ENCODE measurements at places on chromosomes 11 and 22.

DNA sequence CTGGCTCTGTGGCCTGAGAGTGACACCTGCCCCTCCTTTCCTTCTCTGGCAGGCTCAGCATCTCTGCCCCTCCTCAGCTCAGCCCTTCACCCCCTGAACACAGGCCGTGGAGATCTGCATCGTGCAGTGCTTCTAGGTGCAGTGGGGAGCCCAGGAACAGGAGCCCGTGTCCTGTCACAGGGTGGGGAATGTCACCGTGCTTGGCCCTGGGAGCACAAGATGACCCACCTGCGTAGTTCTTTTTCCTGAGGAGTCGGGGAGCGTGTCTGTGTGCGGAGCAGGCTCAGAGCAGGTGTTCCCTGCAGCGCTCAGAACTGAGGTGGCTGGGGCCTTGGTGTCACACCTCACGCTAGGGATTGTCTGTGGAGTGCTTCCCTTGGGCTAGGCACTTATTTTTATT lies 10.6 kb downstream of the TBC1D22A start:
- no peak for DNase-seq

DNA sequence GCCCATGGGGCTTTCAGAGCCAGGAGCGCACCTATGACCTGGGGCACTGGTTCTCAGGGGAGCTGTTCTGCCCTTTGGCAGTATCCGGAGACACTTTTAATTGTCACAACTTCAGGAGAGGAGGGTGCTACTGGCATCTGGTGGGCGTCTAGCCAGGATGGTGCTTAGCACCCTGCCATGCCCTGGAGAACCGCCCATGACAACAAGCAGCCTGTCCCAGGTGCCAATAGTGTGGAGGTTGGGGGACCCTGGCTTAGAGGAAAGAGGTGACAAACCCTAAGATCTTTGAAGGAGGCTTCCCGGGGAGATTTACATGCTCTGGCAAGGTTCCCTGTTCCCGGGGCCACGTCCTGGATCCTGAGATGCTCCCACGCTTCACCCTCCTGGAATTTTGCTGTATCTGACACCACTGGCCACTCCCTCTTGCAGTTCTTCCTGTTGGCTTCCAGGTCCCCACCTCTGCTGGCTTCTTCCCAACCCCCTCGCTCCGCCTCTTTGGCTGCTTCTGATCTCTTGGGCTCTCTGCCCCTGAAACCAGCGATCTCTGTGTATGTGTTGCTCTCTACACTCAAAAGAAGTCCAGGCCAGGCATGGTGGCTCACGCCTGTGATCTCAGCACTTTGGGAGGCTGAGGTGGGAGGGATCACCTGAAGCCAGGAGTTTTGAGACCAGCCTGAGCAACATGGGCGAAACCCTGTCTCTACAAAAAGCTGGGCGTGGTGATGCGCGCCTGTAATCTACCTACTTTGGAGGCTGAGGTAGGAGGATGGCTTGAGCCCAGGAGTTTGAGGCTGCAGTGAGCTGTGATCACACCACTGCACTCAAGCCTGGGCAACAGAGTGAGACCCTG lies 31.1 kb downstream of the FADS3 start:
- peak; percentile 75 for DNase-seq

- DNase-seq = no peak
These were observed 15.4 kb upstream of the TBCEL start for GRCh38 chr11:121008551-121008950.

GRCh38 chr11:97764605-97765004 lies 1256.1 kb upstream of the CNTN5 start:
- no peak for DNase-seq

DNA sequence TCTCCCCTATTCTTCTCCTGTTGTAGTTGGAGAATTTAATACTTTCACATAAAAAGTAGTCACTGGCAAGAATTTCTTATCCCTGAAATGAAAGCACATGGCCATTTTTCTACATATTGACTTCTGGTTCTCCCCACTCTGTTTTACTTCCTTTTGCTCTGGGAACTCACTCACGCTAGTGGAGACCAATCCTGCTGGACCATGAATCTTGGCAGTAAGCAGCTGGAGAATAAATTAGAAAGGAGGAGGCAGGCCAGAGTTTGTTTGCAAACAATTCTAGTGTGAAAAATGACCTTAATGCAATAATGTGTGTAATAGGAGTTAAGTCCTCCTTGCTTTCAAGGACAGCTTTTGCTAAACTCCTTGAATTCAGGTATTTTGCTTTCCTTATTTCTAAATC lies 412.3 kb upstream of the CHORDC1 start:
- DNase-seq = no peak

- no peak for DNase-seq
These were observed 220.5 kb upstream of the PITPNB start for GRCh38 chr22:28139516-28139915.

DNA sequence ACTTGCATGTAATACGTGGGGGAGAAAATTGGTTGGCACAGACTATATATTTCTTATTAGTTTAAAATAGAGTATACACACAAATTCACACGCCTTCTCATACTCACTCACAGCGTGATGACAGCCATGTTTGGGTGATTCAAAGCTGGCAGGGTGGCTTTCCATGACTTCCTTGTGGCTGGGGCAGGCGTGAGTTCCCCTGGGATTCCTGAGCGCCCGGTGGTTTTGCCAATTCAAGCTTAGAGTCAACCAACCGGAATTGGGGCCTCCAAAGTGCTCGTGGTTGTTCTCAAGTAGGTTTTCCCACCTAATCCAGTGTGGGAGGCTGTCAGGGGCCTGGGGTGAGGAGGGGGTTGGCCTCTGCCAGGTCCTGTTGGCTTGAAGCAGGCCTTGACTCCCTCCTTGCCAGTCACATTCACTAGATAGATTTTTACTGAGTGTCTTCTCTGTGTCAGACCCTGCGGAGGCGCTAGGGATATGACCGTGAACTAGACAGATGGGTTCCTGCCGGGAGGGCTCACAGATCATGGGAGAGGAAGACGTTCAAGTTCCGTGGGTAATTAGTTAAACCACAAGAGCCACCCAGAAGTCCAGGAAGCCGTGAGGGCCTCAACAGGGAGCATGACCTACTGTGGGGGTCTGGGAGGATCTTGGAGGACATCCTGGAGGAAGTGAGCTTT lies 11.5 kb downstream of the PKNOX2 start:
- no peak for DNase-seq

GRCh38 chr11:14322510-14322909 lies 36.5 kb downstream of the RRAS2 start:
- no peak for DNase-seq

GRCh38 chr11:62540804-62541701 lies 5.6 kb downstream of the AHNAK start:
- DNase-seq = no peak

DNA sequence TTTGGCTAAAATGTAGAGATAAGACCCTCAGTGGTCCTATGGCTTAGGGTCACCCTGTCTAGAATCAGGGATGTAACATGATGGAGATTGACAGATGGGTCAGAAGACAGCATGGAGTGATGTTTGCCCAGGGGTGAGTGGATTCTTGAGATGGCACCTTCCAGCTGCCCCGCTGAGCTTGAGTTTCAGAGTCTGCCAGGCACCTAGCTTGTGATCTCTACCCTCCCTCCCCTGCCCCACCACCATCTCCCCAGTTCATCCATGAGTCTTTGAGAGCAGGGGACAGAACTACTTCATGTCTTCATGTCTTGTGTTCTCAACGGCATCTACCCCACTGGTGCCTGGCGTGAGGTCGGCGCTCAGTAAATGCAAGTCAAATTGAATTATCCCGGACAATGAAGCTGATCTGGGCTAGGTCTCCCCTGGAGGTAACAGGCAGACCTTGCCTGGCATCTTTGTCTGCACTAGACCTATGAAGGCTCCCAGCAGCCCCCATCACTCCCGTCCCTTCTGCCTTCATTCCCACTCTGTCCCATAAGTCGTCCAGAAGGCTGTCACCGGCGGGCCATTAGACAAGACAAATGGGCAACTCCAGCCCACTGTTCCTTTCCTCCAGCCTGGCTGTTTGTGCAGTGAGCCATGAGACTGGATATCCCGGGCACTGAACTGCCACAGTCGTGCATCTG lies 239.2 kb upstream of the TBCEL start:
- no peak for DNase-seq

DNA sequence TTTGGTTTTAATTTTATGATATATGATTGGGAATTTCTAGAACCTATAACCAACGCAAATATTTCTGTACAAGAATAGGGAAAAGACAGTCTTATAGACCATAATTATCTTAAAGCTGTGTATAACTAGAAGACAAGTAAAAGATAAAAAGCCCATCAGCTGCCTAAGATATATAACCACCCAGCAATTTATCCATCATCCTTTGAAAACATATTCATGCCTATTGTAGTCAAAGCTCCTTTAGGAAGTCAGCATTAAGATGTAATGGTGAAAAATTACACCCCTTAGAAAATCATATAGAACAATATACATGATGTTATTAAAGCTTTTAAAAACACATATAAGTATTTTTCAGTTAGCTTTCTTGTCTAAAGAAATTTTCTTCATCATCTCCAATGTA lies 46.4 kb downstream of the ELP4 start:
- no peak for DNase-seq

DNA sequence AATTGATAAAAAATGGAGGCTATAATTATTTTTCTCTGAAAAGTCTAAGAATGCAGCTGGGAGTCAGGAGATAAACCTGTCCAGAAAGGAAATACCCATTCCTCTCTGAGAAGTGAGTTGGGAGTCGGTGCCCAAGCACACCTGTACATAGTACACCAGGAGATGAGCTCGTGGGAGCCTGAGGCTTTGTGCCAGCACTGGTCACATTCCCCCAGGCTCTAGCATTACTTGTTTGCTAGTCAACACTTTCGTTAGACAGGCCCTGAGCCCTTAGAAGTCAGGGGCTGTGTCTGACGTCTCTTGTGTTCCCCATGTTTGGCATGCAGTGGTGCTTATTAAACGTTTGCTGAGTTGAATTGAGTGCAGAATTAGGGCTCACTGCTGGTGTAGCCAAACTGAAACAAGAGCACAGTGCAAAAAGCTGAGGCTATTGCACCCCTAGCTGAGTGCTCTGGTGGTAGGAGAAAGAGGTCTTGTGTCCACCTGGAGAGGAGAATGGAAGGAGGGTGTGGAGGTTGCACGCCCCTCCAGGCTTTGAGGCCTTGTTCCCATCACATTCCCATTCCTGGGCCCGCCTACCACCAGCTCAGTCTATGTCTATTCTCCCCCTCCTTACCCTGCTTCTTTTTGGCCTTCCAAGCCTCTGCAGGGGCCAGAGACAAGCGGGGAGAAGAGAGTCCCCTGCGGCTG lies 6.8 kb downstream of the ROBO4 start:
- no peak for DNase-seq

- no peak for DNase-seq
These were observed 68.8 kb downstream of the PRDM11 start for GRCh38 chr11:45215098-45215865.

DNA sequence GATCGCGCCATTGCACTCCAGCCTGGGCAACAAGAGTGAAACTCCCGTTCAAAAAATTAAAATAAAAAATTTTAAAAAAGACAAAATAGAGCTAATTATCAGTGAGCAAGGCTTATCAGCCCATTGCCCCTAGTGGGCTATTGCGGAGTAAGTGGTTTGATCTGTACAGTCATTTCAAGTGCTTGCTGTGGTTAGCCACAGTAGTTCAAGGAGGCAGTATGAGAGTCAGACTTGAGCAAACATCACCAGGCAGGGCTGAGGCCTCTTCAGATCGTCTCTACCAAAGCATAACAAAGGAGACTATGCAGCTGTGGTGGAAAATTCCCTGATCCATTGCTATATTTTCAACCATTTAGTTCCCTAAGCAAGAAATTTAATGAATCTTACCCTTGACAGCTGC lies 4.3 kb upstream of the SBF2 start:
- no peak for DNase-seq

GRCh38 chr22:17172029-17172833 lies 13.2 kb upstream of the HDHD5 start:
- no peak for DNase-seq

GRCh38 chr11:843818-844692 lies 1.4 kb downstream of the TSPAN4 start:
- peak; percentile 68 for DNase-seq

GRCh38 chr22:43408009-43408408 lies 3.8 kb upstream of the MPPED1 start:
- no peak for DNase-seq

DNA sequence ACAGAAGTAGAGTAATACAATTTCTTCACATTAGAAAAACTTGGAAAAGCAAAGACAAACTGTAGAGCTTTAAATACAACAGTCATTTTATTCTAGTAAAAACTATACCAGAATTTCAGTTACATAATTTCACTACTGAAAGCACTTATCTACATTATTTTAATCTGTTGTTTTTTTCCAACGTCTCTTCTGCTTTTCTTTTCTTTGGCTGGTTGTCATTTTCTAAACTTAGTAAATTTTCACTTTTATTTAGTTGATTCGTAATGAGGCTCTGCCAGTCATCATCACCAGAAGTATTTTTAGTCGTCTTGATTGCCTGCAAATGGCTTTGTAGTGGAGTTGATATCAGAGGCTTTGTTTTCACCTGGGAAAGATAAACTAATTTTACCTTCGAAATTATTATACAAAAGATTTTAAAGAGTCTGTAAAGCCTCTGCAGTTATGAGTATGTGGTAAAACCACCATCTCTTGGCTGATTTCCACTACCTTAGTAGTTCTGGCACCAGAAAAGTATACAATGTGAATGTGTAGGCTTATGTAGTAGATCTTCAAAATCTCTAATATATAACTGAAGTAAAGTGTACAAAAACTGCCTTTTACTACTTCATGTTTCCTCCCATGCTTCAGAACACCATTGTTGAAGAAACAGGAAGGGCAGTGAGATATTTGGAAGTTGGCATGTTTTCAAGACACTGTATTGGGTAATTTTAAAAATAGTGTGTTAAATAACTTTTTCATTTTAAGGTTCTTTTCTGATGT lies 19.2 kb downstream of the EIF3M start:
- no peak for DNase-seq

DNA sequence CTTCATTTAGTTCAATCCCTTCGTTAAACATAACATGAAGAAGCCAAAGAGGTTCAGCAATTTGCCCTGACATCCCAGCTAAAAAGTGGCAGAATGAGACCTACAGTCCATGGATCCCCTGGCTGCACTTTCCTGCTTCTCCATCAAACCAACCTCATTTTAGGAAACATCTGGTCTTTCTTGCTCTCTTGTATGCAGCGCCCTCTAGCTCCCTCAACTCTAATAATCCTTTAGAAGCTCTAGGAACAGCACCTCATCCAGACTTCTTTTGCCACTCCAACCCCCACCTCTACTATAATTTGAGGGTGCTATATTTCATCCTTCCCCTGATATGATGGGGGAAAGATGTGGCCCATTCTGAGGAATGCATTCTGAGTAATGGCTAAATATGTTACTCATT lies 7.4 kb downstream of the CNTF start:
- peak; percentile 51 for DNase-seq

DNA sequence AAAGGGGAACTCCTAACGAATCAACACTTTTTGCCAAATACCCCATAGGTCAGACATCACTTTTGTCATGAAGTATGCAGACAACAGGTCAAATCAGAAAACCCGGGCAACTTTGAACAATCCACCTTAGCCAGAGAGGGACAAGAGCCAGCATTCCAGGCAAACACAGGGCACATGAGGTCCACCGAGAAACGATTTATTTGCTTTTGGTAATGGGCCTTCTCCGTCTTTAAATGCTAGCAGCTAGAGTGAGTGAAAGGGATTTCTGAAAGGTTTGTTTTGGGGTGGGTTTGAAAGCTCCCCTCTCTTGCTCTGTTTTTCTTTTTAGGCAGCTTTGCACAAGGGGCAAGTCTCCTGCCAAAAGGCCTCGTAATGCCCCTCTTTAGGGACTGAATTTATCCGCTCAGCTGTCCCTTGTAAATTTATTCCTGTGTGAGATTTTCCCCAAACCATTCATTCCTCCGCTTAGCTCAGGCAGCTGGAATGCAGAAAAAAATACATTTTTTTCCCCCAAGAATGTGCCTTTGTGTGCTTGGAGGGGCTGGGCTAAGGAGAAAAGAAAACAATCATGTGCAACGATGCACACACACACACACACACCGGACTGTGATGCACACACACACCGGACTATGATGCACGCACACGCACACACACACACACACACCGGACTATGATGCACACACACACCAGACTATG lies 196.9 kb downstream of the SNX19 start:
- DNase-seq = no peak
